ENCODE measurements at places on chromosomes 4 and X.

GRCh38 chrX:39331082-39331704 is 529.9 kb downstream of the MID1IP1 start:
- no peak for DNase-seq

DNA sequence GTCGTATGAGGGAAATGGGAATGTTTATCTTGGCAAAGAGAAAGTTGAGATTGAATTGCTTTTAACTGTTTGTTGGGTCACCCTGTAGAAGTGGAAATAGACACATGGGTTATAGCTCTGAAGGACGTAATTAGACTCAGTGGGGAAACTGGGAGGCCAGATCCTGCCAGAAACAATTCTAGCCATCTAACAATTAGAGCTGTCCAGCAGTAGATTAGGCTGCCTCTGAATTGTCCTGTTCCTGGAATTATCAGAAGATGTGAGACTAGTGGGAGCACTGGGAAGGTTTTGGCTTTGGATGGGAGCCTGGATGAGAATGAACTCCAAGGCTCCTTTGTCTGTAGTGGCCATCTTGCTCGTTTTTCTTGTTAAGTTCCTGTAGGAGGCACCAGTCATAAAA is 61.9 kb upstream of the IGFBP7 start:
- DNase-seq: no peak

GRCh38 chrX:130340271-130340670 is 552 bp downstream of the SLC25A14 start:
- no peak for DNase-seq

DNA sequence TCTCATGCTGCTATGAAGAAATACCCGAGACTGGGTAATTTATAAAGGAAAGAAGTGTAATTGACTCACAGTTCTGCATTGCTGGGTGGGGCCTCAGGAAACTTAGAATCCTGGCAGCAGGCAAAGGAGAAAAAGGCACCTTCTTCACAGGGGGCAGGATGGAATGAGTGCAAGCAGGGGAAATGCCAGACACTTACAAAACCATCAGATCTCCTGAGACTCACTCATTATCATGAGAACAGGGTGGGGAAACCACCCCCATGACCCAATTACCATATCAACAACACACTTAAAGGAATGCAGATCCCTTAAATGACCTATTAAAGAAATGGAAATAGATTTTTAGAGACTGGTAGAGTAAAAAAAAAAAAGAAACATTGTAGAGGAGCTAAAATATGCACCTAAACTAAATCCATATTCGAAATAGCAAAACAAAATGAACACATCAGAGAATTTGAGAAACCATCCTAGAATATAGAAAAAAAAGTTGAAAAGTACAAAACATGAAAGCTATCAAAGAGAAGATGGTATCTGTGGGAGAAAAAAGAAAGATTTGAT is 104.3 kb upstream of the UGT8 start:
- DNase-seq: no peak

GRCh38 chr4:44722001-44722400 is 4.4 kb downstream of the GNPDA2 start:
- DNase-seq: no peak

- no peak for DNase-seq
Observed at GRCh38 chr4:145820407-145820806, 118.2 kb downstream of the ZNF827 start.

DNA sequence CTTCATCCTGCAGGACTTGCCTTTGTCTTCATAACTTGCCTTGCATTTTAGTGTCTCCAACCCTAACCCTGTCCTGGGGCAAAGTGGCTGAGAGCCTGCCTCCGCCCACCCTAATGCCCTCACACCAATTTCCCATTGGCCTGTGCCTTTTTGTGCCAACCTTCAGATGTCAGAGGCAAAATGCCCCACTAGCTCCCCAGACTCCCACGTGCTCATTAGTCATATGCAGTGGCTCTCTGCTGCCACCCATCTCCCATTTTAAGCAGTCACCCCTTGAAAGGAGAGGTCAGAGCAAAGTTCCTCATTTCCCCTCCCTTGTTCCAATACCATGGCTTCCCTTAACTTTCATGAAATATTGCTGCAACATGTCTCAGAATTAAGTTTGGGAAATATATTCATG is 74.8 kb upstream of the PASD1 start:
- DNase-seq: no peak

- no peak for DNase-seq
Observed at GRCh38 chr4:28636971-28637370, 1776.3 kb downstream of the STIM2 start.

DNA sequence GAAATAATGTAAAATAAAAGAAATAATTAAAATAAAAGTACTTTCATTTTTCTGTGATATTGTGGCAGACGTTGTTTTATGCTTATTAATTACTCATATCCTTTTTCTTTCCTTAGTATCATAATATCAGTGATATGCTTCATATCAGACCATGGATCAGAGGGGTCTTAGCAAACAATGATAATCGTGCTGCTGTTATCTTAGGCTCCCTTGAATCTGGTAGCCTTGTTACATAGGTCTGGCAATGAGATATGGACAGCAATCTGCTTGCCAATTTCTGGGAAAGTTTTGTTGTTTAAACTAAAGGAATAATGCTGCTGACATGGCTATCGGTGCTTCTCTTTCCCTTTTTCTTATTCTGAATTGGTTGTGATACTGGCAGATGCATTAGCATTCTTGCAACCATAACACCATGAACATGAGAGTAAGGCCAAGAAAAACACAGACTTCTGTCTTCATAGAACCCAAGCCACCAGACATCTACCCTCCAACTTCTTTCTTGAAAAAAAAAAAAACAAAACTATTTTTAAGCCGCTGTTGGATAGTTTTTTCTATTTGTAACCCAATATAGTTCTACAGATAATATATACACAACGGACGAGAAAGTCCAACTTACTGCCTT is 16.4 kb downstream of the EPHA5 start:
- no peak for DNase-seq

DNA sequence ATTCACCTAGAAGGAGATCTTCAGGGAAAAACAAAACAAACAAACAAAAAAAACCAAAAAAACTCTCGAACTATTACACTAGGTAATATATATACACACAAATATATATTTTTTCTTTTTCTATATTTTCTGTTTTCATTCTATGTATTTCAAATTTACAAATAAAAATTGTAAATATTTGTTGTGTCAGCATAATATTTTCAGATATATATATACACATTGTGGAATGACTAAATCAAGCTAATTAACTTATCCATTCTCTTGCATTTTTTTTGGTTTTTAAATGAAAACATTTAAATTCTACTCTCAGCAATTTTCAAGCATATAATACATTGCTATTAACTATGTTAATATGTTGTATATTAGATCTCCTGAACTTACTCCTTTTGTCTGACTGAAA is 762.0 kb upstream of the PCDH10 start:
- DNase-seq: no peak

DNA sequence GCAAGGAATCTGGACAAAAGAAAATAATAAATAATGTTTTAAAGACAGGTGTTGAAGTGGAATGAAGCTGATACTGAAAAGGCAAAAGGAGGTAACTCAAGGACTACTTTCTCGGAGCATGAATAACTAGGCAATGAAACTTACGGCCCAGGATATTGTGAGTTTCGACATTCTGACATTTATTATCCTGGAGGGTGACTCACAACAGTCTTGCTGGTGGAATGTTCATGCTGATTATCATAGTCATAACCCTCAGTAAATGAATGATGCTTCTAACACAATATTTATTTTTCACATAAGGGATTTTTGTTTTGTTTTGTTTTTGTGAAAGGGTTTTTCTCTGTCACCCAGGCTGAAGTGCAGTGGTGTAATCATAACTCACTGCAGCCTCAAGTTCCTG is 147.0 kb upstream of the HPGD start:
- DNase-seq: peak; percentile 93

DNA sequence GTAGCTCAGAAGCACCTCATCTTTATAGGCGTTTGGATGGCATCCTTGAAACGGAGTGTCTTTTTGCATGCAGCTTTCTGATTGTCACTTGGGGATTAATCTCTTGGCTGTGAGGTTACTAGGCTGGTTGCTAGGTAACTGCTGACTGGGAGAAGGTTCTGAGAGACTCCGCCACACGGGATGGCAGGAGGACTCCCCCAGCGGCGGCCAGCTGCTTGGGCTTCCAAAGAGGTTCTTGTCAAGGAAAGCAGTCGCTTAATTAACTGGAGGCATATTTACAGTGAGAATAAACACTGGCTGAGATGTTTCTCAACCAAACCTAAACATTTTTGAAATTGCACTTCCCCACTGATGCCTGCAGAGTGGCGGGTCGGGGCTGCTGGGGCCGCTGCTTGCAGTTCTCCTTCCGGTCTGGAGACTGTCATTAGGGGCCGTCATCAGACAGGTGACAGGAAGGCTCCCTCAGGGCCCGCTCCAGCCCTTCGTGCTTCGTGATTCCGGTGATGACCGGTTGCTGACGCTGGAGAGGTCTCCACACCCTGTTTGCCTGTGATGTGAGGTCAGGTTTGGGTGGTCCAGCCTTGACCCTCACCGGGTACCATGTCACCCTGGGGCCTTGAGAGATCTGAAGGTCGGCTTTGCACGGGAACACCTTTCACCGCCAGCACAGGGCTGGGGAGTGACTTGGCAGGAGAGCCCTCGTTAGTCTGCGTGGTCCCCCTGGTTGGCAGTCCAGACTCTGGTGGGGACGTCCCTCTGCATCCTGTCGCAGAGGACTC is 9.1 kb downstream of the NSG1 start:
- DNase-seq: peak; percentile 8

GRCh38 chr4:178026999-178027398 is 584.8 kb upstream of the AGA start:
- DNase-seq: no peak

DNA sequence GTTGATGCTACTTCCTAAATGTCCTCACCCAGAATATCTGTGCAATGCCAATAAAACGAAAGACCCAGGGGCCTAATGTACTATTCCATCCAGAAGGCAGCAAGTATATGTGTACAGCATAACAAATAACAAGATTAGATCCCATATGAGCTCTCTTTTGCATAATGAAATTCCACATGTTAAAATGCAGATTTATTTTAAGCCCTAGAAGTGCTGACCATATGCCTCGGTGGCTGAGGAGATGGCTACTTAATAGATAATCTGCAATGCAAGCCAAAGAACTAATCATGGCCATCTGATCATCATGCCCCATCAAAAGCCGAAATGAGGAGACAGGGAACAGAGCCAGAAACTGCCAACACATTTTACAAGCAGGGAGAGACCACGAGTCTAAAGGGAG is 293.5 kb downstream of the KCNIP4 start:
- peak; percentile 3 for DNase-seq

DNA sequence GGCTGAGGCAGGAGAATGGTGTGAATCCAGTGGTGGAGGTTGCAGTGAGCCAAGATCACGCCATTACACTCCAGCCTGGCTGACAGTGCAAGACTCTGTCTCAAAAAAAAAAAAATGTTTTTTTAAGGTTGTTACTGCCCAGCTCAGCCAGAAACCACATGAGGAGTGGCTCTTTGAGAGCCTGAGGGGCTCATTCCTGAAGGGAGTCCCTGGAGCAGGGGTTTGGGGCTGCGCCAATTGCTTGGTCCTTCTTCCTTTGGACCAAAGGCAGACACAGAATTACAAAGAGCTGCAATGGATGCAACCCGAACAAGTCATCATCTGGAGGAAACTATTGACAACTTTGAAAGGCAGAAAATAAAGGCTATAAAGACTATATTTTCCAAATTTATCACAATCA is 60.6 kb upstream of the WWC2 start:
- DNase-seq: no peak

GRCh38 chrX:118736394-118737010 is 9.1 kb downstream of the IL13RA1 start:
- DNase-seq: no peak

- DNase-seq: no peak
Observed at GRCh38 chr4:121712001-121712651, 15.3 kb upstream of the ANXA5 start.

DNA sequence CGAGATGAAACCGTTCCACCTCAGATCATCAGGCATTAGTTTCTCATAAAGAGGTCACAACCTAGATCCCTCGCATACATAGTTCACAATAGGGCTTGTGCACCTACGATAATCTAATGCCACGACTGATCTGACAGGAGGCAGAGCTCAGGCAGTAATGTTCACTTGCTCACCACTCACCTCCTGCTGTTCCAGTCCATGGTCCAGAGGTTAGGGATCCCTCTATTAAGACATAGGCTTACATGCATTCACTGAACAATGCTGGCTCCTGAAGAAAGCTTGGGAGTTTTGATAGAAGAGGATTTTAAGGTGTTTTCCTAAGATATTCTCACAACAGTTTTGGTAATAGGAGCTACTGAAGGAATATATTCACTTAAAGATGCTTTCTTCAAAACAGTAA is 236.1 kb upstream of the FTHL17 start:
- DNase-seq: no peak

GRCh38 chrX:16946361-16946964 is at the start of gene REPS2:
TSS of gene REPS2 (plus strand) at chrX:16946658. CDS start at chrX:16946862, 204 bp downstream.
- DNase-seq: peak; percentile 33

- no peak for DNase-seq
Observed at GRCh38 chrX:44961817-44962607, 89.0 kb downstream of the KDM6A start.

DNA sequence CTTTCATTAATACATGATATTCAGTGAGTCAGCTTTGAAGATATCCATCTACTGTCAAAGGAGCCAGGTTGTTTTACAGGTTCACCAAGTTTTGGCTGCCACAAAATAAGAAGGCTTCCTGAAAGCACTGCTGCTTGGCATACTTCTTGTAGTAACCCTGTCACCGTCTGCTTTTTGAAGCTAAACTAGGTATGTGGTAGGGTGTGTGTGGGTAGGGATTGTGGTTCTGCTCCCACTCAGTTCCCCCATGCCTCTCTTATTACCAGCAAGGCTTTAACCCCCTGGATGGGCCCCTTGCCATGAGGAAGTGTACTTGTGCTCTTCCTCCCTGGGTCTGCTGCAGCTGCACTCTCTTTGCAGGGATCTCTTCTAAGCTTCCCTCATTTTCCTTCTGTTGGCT is 191.2 kb downstream of the BANK1 start:
- no peak for DNase-seq

DNA sequence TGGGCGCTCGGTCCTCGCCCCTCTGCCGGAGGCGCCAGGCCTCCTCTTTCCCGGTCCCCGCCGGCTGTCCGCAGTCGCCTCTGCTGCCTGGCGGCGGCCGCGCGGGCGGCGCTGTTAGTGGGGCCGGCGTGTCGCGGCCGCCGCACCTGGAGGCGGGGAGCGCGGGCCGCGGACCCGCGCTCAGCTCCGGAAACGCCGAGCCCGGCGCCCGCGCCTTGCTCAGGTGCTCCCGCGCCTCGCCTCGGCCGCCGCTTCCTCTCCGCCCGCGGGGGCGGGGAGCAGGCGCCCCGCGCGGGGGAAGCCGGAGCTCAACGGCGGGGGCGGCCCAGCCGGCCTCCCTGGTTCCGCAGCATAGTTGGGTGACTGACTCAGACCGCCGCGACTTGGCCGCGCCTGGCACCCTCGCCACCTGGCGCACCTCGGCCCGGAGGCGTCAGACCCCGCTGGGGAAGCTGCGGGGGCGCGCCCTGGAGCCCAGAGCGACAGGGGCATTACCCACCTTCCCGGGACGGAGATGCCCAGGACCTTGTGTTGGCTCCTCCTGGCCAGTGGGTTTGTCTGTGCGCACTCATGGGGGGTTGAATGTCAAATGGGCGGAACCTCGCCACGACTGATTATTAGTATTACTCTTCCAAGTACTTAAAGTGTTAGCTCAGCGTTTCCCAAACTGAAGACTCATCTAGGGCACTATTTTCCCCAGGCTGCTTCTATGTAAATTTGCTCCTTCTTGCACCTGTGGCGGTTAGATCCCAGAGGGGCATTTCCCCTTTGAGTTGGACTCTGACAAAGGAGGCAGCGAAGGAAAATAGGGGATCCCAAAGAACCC is at the start of gene ARAP2:
Gene ARAP2, minus strand, starts transcription at position 258 of the 826 bp plus-strand sequence. CDS start 15,028 bp downstream, outside the sequence.
- peak; percentile 11 for DNase-seq

GRCh38 chr4:15410750-15411149 is 17.1 kb upstream of the C1QTNF7 start:
- no peak for DNase-seq
